Activated CD8-positive, alpha-beta memory T cell treated with anti-CD3 and anti-CD28 coated beads, Interleukin-2, amount 10 ng/mL, durations not matched to agents 7 days and 5 days (primary cell): ENCODE measurements at places on chromosomes 5 and 9. TPM values are rescaled to one million over a fixed set of nuclear protein-coding genes. Genes with fewer than 3 reads are reported as not detected.

DNA sequence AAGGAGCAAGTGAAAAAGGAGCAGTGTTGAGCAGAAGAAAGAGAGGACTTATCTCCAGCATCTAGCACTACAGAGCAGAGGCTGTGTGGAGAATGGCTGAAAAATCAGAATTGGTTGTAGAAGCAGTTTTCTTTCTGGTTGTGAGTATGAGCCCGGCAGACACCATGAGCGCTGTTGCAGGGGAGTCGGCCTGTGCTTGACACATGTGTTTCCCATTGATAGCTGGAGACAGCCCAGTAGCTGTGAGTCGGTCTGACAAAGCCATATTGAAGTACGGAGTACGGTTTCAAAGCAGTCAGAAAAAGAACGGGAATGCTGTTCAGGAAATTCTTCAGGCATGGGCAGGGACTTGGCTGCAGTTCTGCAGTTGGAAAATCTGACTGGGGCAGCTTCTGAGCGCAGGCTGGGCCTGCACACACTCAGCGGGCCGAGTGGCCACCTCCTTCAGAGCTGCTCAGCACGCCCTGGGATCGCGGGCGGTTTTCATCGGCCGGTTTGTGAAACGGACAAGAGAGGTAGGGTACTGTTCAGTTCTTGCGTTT is at the start of gene SGCD:
Gene SGCD (plus strand): TSS at position 447 of the 542 bp plus-strand sequence.
- H3K4me1 ChIP-seq: no peaks in the 10 kb centered on the region
- no peak for DNase-seq
- H3K4me3 ChIP-seq: no peak within 1 kb of the TSS
- no peak within 1 kb of the TSS for H3K27ac ChIP-seq
- H3K36me3 ChIP-seq: no peaks in the 10 kb centered on the region

- no peak for DNase-seq
- no peak overlapping the region for H3K27ac ChIP-seq
- no peak overlapping the region for H3K4me3 ChIP-seq
Measured at GRCh38 chr9:108665521-108666239, 190.1 kb downstream of the ACTL7B start.

GRCh38 chr5:50702615-50703366 is 36.4 kb downstream of the PARP8 start:
- peaks cover 54% of the 10 kb centered on the region for H3K36me3 ChIP-seq
- H3K4me3 ChIP-seq: no peak overlapping the region
- DNase-seq: no peak
- no peaks in the 10 kb centered on the region for H3K27me3 ChIP-seq

GRCh38 chr9:126628969-126629674 is 15.4 kb downstream of the LMX1B start:
- no peak overlapping the region for H3K27ac ChIP-seq
- DNase-seq: no peak
- no peaks in the 10 kb centered on the region for H3K36me3 ChIP-seq

DNA sequence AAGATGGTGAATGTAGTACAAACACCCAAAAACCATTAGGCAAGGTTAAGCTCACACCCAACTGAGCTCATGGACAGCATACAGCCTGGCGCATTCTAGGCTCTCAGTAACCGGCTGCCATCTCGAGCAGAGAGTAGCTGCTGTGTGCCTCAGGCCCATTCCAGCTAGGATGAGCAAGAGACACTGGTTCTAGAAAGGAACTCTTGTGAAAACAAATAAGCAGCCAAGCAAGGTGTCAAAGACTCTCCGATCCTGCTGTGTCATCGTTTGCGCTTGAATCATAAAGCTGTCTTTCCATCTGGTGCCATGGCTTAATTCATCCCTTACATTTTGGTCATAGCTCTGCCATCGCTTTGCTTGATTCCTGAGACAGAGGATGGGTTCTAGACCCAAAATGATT is 135.4 kb upstream of the MSX2 start:
- H3K27ac ChIP-seq: no peak overlapping the region
- no peaks in the 10 kb centered on the region for H3K36me3 ChIP-seq
- no peaks in the 10 kb centered on the region for H3K4me1 ChIP-seq
- no peak for DNase-seq

DNA sequence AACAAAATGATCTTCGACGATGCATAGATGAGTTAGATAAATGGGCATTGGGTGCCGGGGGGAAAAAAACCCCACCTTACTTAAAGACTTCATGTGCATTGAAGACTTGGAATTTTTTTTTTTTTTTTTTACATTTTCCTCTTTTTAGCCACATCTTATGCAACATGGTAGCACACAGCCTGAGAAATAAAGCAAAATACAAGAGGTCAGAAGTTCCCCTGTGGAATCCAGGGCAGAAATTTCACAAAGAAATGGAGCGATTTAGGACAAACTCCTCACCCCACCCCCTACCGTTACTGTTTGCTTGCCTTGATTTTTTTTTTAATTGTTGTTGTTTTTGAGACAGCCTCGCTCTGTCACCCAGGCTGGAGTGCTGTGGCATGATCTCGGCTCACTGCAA is 153.2 kb downstream of the GOLPH3 start:
- H3K4me3 ChIP-seq: peak overlapping the region; percentile 65
- no peaks in the 10 kb centered on the region for H3K27me3 ChIP-seq
- no peak for DNase-seq
- no peaks in the 10 kb centered on the region for H3K36me3 ChIP-seq
- H3K27ac ChIP-seq: peak overlapping the region; percentile 89
- peaks cover 16% of the 10 kb centered on the region for H3K4me1 ChIP-seq

- H3K27ac ChIP-seq: no peak overlapping the region
- DNase-seq: no peak
- no peaks in the 10 kb centered on the region for H3K4me1 ChIP-seq
- H3K36me3 ChIP-seq: no peaks in the 10 kb centered on the region
- no peak overlapping the region for H3K4me3 ChIP-seq
Measured at GRCh38 chr9:124840300-124840833, 12.9 kb upstream of the WDR38 start.

- no peaks in the 10 kb centered on the region for H3K27me3 ChIP-seq
- no peak for DNase-seq
- H3K4me3 ChIP-seq: peak overlapping the region; percentile 99
- no peak overlapping the region for H3K27ac ChIP-seq
Measured at GRCh38 chr9:114396558-114397218, 8.9 kb upstream of the AKNA start.

- no peak overlapping the region for H3K4me3 ChIP-seq
- peaks cover 15% of the 10 kb centered on the region for H3K27me3 ChIP-seq
- H3K27ac ChIP-seq: no peak overlapping the region
- H3K4me1 ChIP-seq: peaks cover 2% of the 10 kb centered on the region
Measured at GRCh38 chr9:133991214-133991921, 756 bp downstream of the VAV2 start.

PLAC8L1 gene
- total RNA-seq: 0.87 TPM

PCDHA4 gene
- not detected for total RNA-seq

SNCAIP gene
- not detected for total RNA-seq

PCDHB7 gene
- total RNA-seq: not detected

SPINK13 gene
- total RNA-seq: not detected

EXOSC3 gene
- 98.7 TPM for total RNA-seq

UNC13B gene
- 0.94 TPM for total RNA-seq

JMY gene
- total RNA-seq: 5.1 TPM

GAS1 gene
- 0.12 TPM for total RNA-seq

IL7R gene
- total RNA-seq: 10.4 TPM
